ENCODE measurements at places on chromosomes 2 and 18.

DNA sequence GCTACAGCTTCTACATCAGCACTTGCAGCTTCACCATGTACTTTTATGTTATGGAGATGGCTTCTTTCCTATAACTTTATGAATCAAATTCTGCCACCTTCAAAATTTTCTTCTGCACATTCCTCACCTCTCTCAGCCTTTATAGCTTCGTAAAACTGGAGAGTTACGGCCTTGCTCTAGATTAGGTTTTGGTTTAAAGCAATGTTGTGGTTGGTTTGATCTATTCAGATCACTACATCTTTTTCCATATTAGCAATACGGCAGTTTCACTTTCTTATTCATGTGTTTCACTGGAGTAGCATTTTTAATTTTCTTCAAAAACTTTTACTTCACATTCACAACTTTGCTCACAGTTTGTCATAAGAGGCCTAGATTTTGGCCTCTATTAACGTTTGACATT, 242.9 kb upstream of the GYPC start:
- no peak for DNase-seq

GRCh38 chr18:64882896-64883295, 734.0 kb upstream of the LINC00305 start:
- DNase-seq: no peak

GRCh38 chr2:233817361-233817911, 36.9 kb downstream of the HJURP start:
- DNase-seq: peak; percentile 46

DNA sequence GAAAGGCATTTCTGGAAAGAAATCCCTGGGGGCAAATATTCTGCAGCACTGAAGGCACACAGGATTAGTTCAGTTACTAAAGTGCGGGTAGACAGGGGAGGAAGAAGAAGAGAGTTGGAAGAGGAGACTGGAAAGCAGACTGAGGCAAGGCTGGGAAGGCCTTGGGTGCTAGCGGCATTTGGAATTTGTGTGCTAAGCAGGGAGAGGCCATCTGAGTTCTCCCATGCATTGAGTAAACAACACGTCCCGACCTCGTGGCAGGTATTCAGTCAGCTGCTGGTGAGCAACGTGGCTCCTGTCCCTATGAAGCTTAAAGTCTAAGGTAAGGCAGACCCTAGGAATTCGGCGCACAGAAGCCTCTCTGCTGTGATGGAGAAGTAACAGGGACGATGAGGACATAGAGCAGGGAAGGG, 30.7 kb downstream of the ATP8B1 start:
- DNase-seq: no peak

DNA sequence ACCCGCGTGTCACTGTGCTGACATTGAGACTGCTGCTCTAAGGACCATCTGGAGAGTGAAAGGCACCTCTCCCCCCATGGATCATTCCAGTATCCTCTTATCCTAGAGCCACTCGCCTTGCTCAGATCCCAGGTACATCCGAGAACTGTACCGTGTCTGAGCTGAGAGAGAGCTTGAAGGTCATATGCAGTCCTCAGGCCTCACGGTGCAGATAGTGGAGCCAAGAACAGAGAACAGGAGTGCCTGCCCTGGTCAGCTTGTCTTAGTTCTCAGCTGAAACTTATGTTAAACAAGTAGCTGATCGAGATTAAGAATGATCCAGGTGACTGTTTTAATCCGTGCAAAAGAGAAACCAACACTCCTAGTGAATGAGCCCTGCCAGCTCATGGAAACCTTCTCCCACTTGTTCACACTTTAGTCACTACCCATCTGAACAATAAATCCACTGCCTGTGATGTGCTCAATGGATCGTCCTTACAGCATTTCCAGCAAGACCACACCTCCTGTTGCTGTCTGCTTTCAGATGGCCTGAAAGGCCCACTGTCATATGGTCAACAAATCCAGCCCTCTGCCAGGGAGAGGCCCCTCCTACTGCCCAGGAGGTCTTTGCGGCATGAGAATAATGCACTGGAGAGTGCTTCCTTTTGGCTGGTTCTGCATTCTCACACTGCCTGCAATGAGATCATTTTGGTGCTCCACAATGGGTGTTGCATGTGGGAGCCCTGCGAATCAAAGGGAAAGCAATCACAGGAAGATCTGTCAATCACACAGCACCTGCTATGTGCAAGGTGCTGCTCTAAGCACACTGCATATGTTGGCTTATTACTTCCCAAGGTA, 43.7 kb upstream of the APCDD1 start:
- no peak for DNase-seq

DNA sequence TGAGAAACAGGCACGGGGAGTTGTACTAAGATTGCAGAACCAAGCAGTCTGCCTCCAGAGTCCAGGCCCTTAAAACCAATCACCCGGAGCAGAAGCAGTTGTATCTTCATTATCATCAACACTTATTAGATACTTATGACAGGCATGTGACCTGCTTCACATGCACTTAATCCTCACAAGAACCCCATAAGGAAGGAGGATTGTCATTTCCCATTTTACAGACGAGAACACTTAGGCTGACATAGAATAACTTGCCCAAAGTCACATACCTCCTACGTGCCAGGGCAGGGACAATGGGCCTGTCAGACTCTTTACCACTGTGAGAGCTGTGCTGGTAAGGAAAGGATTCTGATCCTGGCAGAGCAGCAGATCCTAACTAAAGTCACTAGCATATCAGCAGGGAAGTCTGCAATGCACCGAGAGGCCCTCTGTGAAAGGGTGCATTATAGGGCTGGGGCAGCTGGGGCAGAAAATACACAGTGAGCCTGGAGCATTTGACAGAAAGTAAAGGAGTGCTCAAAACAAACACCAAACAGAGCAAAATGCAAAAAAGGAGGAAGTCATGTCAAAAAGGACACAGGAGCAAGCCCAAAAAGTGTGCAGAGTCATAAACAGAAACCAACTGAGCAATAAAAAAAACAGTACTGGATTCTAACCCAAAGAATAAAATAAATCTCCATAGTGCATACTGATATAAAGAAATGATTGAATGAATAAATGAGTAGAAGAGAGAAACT, 55.9 kb upstream of the SP3 start:
- no peak for DNase-seq

DNA sequence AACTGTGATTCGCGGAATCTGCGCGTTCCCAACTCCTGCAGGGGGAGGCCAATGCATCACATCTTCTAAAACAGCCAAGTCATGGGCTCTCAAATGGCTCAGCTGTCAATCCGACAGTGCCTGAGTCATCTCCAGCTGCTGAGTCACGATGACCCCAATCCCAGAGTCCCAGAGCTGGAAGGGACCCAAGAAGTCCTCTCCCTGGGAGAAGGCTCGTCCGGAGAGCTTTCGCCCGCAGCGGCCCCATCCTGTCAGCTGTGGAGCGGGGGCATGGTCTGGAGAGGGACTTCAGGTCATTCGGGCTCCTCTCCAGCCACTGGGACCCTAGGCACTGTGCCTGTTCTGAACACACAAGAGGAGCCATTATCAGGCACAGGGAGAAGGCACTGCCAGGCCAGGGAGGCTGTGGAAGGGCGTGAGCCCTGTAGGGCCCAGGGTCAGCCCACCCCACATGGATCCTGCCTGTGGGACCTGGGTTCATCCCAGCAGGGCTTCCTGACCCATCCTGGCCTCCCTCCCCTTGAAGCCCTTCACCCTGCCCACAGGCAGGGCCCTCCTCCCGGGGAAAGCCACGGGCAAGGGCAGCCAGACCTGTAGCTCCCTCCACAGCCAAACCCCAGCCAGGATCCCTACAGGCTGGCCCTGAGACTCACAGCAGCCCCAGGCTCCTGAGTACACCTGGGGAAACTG, 47.6 kb upstream of the GPC1 start:
- DNase-seq: peak; percentile 58

DNA sequence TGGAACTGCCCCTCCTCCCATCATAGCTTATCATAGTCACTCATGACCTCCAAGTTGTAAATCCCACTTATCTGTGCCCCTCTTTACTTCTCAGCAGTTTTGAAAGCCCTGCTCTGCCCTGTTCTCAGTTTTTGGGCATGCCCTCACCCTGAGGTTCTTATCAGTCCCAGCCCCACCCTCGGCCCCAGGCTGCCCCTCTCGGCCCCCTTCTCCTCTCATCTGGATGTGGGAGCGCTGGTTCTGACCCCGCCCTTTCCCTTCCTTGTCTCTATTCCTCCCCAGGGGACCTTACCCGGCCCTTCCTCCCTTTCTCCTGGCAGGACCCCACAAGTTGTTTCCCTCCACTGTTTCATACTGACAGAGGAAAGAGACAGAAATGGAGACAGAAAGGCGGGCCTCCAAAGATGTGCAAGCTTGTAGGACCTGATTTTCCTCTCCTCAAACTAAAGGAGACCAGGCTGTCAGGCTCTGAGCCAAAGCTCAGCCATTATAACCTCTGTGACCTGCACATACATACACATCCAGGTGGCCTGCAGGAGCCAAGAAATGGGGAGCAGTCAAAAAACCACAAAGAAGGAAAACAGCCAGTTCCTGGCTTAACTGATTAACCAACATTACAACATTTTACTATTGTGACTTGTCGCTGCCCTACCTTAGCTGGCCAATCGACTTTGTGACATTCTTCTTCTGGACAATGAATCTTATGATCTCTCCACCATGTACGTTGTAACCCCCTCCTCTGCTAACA, 171.0 kb upstream of the HS6ST1 start:
- DNase-seq: no peak

DNA sequence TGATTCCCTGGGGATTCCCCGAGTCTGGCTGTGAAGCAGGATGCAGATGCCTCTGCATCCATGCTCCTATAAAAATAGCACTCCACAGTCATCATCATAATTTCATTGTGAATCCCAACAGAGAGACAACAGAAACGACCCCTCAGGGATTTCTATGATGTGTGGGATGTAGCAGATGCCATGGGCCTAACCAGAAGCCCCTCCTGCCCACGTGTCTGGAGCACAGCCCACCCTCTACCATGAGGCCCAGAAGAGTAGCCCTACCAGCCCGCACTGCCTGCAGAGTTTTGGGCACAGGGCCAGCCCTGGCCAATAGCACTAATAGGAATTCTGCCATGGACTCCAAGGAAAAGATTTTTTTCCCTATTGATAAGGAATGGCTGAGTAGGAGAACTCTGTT, 66.6 kb downstream of the GYPC start:
- no peak for DNase-seq

GRCh38 chr2:15146960-15147359, 414.2 kb downstream of the NBAS start:
- DNase-seq: no peak

DNA sequence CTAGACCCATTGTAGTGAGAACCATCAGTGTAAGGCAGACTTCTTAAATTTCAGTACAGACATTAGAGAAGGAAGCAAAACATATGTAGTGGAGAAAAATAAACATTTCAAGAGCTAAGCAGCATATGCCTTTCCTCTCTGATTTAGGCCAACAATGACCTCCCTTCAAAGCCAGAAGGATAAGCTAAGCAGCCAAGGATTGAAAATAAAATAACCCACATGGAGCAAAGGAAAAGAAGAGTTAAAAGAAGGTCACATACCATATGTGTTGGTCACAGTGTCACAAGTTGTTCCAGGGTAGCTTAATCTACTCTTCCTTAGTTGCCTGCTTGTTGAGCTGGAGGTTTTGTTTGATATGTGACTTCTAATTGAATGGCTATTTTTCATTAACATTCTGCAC, 15.6 kb upstream of the LAMA1 start:
- no peak for DNase-seq

Data from natural killer cell treated with Interleukin-12 subunit alpha and Interleukin-12 subunit beta and Interleukin-15 and Interleukin-18, amount 100 ng/mL, for 72 hours (primary cell).